GM23338 (cell line): ENCODE measurements at places on chromosomes 1 and 21. TPM values are rescaled to one million over a fixed set of nuclear protein-coding genes. Genes with fewer than 3 reads are reported as not detected.

ESRRG gene
- 1.7 and 3.2 TPM in 2 replicates for total RNA-seq

DNA sequence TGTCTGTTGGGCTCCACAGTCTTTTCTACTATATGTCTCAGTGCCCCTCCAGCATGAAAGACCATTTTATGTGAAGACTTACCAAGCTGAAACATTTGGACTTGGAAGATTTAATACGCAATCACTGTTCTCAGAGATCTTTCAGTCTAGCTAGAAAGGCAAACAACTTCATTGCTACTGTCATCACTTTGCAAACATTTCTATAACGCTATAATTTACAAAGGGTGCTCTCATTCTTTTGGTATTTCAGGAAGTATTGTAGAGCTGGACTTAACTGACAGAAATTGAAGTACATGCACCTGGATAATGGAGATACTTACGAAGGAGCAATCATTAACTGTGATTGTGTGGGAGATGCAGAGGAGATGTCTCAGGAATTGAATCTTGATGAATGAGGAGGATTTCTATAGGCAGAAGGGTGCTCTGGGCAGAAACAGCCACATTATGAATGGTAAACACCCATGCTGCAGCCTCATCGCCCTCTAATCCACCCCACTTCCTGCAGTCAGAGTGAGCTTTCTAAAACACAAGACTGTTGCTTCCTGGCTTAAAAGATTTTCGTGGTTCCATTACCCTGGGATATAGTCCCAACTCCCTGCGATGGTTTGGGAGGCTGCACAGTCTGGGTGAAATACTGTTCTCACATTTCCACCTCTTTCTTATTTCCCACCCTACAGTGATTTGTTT lies 75.1 kb upstream of the GNG12 start:
- H3K4me1 ChIP-seq: 0 out of 2 replicates have a peak, but pooled peaks cover 4% of the 10 kb centered on the region
- H3K27ac ChIP-seq: no peak overlapping the region; the same call in 1 of the 2 replicates
- no peaks in the 10 kb centered on the region for H3K27me3 ChIP-seq
- H3K4me3 ChIP-seq: no peak overlapping the region
- DNase-seq: no peak
- H3K36me3 ChIP-seq: no peaks in the 10 kb centered on the region

GRCh38 chr1:237792726-237793125 lies 98.0 kb downstream of the ZP4 start:
- H3K27ac ChIP-seq: no peak overlapping the region
- no peaks in the 10 kb centered on the region for H3K27me3 ChIP-seq
- no peaks in the 10 kb centered on the region for H3K36me3 ChIP-seq
- no peak overlapping the region for H3K4me3 ChIP-seq
- peaks cover 13% of the 10 kb centered on the region for H3K4me1 ChIP-seq

DISC1 gene
- total RNA-seq: 6.5 TPM in 2 replicates
